ENCODE measurements at places on chromosomes 6 and 20.

GRCh38 chr20:278181-278580 is 12.4 kb downstream of the C20orf96 start:
- DNase-seq: no peak

- no peak for DNase-seq
Measured at GRCh38 chr20:32572271-32572968, 12.7 kb downstream of the NOL4L start.

DNA sequence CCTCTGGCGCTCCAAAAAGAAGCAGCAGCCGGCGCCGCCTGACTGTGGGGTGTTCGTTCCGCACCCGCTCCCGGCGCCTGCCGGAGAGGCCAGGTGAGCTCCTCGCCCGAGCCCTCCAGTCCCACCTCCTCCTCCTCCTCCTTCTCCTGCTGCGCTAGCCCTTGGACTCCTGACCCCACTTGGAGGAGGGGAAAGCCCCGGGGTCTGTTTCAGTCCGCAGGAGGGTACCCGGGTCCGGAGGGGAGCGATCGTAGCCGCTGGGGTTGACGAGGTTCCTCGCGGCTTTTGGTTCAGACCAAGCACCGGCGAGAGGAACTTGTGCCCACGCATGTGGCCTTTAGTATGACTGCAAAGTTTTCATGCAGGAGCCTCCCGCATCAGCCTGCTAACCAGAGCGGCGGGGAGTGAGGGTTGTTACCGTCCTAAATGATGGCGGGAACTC is 493 bp downstream of the CRYBG1 start:
- peak; percentile 16 for DNase-seq

DNA sequence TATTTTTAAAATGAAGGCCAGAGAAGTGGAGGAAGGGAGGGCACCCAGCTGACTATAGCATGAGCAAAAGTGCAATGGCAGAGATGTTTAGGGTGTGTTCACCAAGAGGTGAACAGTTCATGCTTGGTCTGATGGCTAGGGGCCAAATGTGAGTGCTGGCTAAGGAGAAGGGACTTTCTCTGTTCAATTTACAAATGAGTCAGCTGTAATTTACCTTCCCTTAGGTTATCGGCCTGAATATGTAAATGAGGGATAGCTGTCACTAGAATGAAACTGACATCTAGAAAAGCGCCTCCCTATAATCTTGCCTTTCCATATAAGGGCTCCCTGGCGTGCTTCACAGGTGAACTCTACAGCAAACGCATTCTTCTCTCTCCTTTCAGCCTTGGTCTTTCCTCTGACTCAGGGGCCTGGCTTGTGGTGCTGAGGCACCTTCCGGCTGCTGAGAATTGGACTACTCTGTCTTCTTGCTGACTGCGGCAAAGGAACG is 114.7 kb upstream of the BACH2 start:
- no peak for DNase-seq

DNA sequence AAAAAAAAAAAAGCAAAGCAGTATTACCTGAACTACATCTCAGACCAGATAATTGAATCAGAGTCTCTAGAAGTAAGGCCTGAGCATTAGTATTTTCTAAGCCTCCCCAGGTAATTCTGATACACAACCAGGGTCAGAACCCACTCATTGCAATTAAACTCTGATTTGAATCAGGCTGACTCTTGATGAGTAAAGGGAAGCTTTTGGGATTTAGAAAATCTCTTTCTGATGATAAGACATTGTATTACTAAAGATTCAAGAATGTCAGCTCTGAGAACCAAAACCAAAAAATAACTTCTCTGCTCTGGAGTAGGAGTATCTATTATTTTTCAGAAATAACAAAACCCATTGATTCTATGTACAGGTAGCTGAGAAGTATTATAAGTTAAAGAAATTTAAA is 100.1 kb upstream of the COL21A1 start:
- no peak for DNase-seq

DNA sequence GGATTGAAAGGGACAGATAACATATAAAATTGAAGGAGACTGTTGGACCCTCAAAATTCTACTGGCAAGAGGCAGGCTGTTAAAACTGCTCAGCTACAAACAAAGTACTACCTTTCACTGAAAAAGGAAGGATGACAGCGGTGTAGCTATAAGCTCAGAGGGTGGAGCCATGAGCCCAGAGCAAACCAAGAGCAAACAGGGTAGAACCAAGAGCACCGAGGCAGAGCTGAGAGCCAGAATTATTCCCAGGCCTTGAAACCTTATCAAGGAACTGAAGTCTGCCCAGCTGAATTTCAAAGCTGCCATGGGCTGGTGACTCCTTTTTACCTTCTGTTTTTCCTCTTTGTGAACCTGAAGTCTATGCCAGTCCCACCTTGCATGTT is 74.7 kb upstream of the SLC4A11 start:
- DNase-seq: no peak

GRCh38 chr6:141598487-141598886 is 534.2 kb upstream of the GJE1 start:
- no peak for DNase-seq

DNA sequence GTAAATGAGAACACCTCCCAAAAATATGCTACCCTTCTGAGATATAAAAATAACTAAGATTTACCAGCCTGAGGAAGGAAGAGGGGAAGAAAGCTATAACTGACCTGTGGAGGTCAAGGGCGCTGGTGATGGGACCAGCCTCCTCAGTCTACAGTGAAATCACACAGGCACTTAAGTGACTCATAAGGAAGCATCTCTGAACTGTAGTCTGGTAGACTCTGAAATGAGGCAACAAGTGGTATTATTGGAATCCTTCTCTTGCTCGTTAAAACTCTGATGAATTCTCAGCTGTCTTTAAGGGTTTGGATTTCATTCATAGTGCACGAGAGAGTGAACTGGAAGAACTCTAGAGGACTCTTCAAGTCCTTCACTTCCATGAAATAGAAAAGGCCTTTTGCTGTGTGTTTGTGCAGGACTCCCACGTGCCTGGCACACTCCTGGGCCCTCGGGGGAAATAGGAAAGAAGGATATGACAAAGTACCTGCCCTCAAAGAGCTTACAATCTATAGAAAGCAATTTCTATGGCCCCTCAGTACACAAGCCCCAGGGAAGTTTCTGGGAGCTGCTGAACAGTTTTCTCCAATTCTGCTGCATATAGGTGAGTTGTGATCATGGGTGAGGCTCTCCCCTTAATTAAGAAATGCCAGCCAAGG is 231.8 kb upstream of the RREB1 start:
- no peak for DNase-seq

- no peak for DNase-seq
Measured at GRCh38 chr6:134058622-134059366, 6.4 kb upstream of the SLC2A12 start.

DNA sequence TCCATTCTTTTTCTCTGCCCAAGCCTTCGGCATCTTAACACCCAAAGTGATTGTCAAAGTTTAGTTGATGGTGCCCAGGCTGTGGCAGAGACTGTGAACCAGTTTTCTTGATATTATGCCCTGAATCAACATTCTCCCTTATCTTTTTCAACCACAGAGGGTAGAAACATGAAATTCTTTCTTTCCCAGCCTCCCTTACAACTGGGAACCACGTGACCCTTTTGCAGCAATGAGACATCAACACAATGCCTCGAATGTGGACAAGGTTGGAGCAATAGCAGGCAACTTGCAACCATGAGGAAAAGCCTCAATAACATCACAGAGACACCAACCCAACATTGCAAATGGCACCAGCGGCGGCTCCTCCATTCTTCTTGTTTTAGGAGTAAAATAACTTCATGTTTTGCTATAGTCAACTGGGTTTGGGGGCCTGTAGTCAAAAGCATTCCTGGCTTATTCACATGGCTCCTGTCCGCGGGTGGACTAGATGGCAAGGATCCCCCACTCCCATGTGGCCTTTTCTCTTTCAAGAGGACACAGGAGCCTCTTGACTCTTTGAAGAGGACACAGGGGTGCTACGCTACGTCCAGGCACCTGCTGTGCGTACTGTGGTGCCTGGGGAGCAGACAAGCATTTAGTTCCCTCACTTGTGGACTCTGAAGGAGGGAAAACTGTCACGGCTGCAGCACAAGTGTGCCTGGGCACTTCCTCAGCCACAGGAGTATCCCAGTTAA is 90.5 kb downstream of the NOL4L start:
- DNase-seq: no peak

DNA sequence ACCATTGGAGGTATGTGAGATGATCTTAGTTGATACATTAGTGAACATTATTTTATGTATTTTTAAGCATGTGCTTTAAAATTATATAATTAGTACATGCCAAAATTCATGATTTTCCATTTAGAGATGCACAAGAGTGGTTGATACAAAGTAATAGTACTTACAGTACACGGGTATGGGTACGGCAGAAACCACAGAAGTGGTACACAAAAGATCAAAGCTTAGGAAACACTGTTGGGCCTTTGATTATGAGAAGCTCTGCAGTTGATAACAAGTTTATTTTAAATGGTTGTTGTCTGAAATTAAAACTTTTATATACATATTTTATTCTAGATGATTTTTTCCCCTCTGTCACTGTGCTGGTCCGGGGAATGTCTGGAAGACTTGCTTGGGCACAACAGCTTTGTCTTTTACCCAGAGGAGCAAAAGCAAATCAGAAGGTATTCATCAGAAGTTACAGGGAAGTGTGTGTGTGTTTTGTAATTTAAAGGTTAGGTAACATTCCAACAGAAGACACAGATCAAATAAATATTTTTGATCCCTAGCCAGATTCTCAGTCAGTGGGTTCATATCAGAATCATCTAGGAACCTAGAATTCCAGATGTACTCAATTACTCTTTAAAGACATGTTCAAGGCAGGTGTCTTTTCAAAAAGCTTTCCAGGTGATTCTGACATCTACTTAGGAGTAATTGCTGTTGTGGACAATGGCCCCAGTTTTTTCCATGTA is 32.5 kb upstream of the ADIG start:
- DNase-seq: no peak

GRCh38 chr6:142412658-142413057 is 110.9 kb downstream of the ADGRG6 start:
- no peak for DNase-seq

GRCh38 chr6:17490724-17491123 is 97.3 kb downstream of the CAP2 start:
- no peak for DNase-seq

GRCh38 chr6:111614833-111615582 is 9.3 kb upstream of the TRAF3IP2 start:
- DNase-seq: no peak

DNA sequence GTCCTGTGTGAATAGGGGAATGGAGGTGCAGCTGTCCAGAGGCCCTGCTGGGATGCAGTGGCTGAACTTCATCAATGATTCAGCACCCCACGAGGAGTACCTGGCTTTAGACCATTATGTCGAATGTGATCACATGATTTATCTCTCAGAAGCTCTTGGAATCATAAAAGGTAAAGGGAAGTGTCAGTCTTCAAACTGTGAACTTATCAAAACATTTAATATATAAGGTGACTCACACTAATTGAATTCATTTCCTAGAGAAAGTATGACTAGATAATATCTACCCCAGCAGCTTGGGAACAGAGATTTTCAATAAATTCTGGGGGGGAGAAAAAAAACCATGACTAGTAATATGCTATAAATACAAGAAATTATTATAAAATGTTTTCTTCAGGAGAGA is 29.5 kb downstream of the ALDH8A1 start:
- DNase-seq: no peak

GRCh38 chr6:89033461-89033860 is 47.1 kb upstream of the PNRC1 start:
- DNase-seq: no peak

DNA sequence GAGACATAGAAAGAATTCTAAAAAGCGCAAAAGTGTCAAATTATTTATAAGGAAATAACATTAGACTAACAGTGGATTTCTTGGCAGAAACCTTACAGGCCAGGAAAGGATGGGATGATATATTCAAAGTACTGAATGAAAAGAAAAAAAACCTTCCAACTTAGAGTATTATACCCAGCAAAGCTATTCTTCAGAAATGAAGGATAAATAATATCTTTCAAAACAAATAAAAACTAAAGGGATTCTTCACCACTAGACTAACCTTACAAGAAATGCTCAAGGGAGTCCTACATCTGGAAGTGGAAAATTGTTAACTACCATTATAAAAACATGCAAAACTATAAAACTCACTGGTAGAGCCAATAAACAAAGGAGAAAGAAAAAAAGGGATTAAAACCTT is 65.8 kb downstream of the SLC22A2 start:
- no peak for DNase-seq

GRCh38 chr6:118494091-118494490 is 54.0 kb upstream of the PLN start:
- no peak for DNase-seq

DNA sequence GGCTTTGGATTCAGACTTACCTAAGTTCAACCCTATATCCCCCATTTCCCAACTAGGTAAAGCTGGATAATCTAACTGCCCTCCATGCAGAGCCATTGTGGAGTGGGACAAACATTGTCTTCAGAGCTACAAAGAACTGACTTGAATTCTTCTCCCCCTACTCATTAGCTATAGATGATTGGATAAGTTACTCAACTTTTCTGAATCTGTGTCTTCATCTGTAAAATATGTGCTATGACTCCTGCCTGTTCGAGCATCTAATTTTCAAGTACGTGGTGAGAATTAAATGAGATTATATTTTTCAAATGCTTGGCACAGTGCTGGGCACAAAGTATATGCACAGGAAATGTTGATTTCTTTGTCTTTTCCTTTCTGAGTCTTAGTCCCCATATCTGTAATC is 240.3 kb upstream of the TCF21 start:
- no peak for DNase-seq

DNA sequence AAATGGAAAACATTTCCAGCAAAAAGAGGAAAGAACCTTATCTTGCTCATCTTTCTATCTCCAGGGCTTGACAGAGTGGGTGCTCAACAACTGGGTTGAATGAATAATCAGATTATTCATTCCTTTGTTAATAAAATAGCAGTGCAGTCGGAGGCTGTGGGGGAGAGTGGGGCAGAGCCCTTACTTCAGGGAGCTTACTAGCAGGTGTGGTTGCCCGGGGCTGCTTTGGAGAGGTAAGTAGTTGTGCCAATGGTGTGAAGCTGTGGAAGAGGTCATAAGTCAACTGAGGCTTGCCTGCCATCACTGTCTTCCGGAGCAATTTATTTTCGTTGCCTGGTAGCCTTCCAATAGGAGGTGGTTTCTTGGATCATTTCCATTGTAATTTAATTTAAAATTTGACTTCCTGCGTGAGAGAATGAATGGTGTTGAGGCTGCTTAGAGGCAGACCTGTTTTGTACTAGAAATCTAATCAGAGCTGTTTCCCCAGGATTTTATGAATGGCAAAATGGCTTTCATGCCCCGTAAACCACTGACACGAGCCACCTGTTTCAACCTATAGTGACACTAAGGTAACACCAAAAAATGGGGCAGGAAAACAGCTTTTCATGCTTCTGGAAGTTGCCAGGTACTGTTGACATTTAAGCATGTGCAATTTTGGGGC is 51.4 kb downstream of the ZDHHC14 start:
- DNase-seq: no peak

- DNase-seq: no peak
Measured at GRCh38 chr6:139251045-139251690, 40.6 kb downstream of the TXLNB start.

DNA sequence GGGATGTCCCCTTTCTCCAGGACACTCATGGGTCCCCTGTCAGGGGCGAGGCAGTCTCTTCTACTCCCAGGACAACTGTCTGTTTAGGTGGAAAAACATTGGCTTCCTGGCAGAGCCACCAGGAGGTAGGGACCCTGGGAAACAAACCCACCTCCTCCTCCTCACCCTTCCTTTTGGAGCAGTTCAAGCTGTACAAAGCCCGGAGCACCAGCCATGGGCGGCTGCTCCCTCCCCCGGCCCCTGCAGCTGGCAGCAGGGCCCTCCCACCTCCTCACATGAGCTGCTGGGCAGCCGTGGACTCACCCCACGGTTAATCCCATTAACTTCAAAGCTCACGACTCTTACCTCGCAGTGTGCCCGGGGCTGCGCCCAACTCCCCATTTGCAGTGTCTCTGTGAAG is 48.6 kb downstream of the CDH4 start:
- no peak for DNase-seq

- DNase-seq: no peak
Measured at GRCh38 chr6:14703586-14703985, 542.3 kb upstream of the JARID2 start.
